Stimulated activated CD4-positive, alpha-beta T cell treated with anti-CD3 and anti-CD28 coated beads, TNF-alpha, amount 100 ng/mL, for 1 hour (primary cell): ENCODE measurements at places on chromosomes 12 and 14.

GRCh38 chr14:105346200-105346533 lies 31.6 kb downstream of the PACS2 start:
- no peak for DNase-seq

- no peak for DNase-seq
These were observed 19.0 kb downstream of the RPS6KA5 start for GRCh38 chr14:91041450-91041849.

DNA sequence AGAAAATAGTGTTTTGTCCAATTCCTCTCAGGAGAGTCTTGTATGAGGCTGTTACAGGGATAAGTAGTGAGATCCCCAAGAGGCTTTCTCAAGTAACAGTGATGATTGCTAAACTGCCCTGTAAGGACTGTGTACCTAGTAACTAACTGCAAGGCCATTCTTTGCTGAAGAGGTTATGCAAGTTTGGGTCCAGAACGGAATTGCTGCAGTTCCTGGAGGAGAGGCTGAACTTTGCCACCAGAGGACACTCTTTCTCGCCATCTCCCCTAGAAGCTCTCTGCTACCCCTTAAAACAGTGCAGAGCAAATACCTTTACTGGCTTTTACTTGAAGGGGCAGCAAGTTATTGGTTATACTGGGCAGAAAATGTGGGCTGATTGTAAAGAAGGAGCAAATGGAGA lies 180.0 kb downstream of the RBM19 start:
- no peak for DNase-seq

GRCh38 chr12:122022393-122023338 lies 982 bp downstream of the BCL7A start:
- DNase-seq = no peak

- DNase-seq = no peak
These were observed 1.1 kb downstream of the CPNE6 start for GRCh38 chr14:24072436-24072835.

DNA sequence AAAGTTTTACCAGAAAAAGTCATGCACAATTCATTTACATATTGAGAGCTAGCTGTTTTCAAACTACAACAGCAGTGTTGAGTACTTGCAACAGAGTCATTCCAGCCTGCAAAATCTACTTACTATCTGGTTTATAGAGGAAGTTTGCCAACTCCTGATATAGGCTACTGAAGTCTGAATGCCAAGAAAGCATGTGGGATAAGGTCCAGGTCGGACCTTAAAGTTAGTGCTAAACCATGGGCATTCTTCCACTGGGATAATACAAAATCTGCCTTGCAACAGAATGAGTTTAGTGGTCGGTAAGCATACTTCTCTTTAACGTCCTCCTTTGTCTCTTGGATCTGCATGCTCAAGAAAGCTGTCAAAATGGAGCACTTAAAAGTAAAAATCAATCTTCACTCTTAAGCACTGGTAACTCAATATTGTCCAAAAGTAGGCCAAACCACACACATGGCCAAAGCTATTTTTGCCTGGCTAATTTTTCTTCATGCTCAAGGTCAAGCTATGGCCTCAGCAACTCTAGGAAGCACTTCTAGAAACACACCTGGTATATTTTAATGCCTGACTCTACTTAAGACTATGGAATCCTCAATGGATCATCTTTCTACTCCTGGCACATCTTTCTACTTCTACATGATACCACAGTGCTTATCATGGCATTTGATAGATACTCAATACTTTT lies 364.9 kb upstream of the KITLG start:
- DNase-seq = no peak

DNA sequence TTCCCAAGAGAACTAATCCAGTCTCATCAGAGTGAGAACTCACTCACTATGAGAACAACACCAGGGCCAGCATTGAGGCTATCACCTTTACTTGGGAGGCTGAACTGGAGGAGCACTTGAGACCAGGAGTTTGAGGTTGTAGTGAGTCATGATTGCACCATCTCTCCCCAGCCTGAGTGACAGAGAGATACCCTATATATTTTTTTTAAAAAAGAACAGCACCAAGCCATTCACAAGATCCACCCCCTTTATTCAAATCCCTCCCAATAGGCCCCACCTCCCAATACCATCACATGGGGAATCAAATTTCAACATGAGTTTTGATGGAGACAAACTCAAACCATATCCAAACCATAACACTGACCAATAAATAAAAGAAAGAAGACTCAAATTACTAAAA lies 3.7 kb upstream of the TMX1 start:
- no peak for DNase-seq

GRCh38 chr14:24403294-24403998 lies 4.6 kb downstream of the NYNRIN start:
- no peak for DNase-seq

DNA sequence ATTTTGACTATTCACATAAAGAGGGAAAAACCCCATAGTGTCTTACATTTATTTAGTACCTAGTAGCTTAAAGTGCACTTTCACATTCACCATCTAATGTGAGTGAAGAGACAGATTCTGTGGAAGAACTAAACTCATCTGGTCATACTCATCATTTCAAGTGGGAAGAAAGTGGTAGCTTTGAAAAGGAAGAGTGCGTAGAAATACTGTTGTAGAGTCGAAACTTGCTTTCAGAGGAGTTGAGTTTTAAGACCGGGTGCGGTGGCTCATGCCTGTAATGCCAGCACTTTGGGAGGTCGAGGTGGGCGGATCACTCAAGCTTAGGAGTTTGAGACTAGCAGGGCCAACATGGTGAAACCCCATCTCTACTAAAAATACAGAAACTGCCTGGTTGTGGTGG lies 222.2 kb downstream of the ERC1 start:
- DNase-seq = no peak

DNA sequence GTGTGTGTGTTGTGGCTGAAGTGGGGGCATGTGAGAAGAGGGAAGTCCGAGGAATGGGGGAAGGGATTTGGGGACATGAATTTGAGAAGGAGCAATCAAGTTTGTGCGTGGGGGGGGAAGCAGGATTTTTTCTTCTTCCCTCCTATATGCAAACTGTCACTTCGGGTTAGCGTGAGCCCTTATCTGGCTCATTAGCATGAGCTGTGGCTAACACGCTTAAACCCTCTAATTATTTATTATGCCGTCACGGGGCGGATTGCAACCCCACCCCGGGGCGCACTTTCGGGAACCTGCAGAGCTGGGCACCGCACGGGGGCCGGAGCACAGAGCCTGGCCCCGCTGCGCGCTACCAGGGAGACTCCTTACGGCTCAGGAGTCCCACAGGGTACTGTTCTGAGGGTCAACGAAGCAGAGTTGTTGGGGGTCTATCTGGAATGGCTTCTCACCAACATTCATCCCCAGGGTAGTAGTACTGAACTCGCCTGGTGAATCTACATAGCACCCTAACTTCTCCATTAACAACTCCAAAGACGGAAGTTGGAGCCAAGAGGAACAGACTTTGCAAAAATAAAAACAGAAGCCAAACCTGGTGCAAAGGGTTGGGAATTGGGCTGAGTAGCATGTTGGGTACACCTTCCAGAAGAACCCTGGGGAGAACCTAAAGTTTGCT lies 6.4 kb upstream of the ASCL1 start:
- DNase-seq = no peak

- DNase-seq = no peak
These were observed 267.6 kb downstream of the IPO8 start for GRCh38 chr12:30428098-30428497.

DNA sequence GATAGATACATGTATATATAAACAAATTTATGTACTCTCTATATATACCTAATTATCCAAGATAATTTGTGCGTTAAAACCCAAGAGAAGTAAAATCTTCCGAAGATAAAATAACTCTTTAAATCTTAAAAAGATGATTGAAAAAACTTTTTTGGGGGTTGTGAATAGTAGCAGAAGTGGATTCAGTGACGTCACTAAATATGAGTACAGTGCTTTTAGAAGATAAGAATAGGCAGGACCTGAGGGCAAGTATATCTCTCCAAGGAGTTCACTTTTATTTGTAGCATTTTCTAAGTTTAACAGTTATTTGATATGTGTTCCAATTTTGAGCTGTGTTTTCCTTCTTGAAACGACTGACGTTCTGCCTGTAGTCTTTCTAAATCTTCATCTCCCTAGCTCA lies 319.8 kb downstream of the PPFIA2 start:
- DNase-seq = no peak

DNA sequence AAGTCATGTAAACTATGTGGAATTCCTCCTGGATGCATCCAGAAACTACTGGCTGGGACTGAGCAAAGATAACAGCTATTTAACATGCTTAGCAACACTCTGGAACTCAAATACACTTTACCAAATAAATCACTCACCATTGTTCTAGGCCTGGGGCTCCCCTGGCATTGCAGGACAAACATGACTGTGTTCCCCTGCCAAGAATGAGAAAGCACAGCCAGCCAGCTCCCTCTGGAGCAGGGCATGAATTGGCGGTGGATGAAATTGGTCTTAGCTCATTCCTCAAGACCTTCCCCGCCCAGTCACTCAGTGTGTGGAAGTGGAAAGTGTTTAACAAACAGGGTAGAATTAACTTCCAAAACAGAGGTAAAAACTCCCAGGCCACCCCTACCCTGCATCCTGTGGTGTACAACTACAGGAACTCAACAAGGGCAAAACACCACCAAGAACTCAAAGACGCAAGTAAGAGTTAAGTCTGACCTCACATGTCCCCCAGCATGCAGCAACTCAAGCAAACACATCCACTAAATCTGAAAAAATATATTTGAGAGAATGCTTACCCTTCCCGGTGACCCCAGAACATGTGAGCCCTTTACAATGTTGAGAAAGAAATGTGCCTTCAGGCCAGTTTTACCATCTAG lies 58.4 kb upstream of the BDKRB2 start:
- no peak for DNase-seq

DNA sequence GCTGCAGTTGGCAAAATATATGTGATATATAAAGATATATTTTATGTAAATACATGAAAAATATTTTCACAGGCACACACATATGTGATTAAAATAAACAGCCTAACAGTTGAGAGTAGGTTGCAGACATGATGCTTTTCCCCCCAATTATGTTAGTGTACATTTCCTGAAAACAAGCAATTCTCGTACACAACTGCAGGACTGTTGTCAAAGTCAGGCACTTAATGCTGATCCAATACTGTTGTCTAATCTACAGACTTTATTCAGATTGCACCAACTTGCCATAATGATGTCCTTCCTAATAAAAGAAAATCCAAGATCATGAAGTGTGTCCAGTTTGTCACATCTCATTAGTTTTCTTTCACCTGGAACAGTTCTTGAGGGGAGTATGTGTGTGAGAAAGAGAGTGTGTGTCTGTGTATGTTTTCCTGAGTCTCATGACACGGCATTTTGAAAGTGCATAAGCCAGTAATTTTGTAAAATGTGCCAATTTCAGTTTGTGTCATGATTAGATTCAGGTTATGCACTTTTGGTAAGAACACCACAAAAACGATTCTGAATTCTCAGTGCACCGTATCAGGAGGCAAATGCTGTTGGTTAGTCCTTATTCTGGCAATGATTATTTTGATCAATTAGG lies 16.5 kb upstream of the SEL1L start:
- no peak for DNase-seq
